Non-pigmented ciliary epithelial cell (primary cell): ENCODE measurements at places on chromosomes 11 and 22.

DNA sequence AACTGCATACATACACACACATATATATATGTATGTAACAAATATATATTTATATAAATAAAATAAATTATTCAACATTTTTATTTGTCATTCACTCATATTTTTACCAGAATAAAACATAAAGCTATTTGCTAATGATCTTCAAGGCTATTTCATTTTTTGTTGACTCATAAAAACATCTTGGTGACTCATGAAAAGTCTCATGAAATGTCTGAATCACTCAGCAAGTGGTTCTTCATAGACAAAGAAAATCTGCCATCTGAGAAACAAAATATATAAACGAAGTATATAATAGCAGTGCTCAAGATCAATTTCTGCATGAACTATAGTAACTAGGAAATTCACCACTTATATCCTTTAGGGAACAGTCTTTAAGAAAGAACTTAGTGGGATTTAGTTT, 764.8 kb upstream of the FAT3 start:
- no peak for DNase-seq

GRCh38 chr22:30947816-30948454, 20.6 kb downstream of the MORC2 start:
- DNase-seq: no peak

- no peak for DNase-seq
These were observed 3.4 kb upstream of the P2RY6 start for GRCh38 chr11:73268671-73269271.

DNA sequence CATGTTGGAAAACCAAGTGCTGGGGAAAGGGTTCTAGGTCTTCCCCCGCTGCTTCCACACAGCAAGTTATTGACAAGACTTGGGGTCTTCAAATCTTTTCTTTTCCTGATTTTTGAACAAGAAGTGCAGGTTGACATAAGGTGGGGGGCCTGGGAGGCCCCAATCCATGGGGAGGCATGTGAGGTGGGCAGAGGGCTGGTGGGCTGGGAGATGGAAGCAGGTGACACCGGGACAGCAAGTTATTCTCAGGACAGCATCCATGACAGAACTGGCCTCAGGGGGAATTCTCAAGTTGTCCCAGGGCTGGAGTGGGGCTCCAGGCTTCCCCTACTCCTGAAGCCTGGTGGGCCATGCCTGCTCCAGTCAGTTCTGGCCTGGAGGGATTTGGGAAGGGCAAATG, 5.5 kb downstream of the FGF19 start:
- DNase-seq: no peak

- no peak for DNase-seq
These were observed 153.9 kb downstream of the TRPC6 start for GRCh38 chr11:101429703-101430540.

GRCh38 chr11:99739464-99740089, 718.8 kb downstream of the CNTN5 start:
- peak; percentile 14 for DNase-seq

DNA sequence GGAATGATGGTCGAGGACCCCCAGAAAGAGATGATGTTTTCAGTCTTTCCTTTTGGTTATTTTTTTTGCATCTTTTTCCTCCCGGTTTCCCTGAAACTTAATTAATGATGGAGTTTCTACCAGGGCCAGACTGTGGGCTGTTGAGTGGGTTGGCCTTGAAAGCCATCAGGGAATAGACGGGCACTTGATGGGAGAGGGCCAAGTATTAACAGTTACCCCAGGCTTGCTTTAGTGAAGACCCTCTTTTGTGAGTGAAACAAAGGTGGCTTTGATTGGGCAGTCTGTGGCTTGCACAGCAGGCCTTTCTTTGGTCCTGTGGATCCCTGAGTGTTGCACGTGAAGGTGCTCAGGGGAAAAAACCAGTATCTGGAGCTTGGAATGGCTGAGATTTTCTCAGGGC, 56.9 kb downstream of the AMOTL1 start:
- DNase-seq: no peak

DNA sequence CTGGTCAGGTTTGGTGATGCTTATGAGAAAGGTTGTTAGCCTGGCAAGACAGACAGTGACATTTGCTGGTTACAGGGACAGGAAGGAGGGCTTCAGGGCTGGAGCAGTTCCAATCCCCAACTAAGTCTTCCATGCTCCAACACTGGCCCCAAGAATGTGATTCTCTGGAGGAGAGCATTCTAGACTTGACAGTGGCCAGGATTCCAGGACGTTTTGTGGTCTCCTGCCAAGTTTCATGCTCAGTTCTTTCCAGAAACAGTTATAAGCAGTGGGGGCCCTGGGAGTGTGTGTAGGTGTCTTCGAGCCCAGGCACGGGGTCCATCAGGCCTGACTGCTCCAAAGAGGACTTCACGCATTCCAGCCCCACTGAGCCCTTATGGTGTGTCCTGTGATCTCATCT, 8.9 kb upstream of the GRK3 start:
- no peak for DNase-seq

DNA sequence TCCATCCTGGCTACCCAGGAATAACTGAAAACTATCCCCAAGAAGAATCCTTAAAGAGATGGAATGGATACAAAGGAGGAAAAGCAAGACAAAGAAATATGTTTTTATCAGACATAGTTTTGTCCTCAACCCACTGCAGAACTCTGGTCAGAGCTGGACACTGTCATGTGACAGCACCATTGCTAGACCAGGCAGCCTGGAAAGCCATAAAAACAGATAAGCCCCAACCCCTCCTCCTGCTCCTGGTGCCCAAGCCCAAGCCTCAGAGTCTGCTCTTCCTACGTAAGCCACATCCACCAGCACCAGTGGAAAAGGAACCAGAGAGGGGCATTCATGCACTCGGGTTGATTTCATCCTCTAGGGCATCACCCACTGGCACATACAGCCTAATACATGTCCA, 116.9 kb downstream of the TRIM29 start:
- DNase-seq: no peak

GRCh38 chr11:36088266-36088972, 144.6 kb downstream of the LDLRAD3 start:
- no peak for DNase-seq

GRCh38 chr22:37082251-37082873, 27.2 kb downstream of the TMPRSS6 start:
- no peak for DNase-seq

GRCh38 chr11:130120045-130120444, 39.5 kb upstream of the ST14 start:
- no peak for DNase-seq

- no peak for DNase-seq
These were observed 16.9 kb upstream of the ALG8 start for GRCh38 chr11:78156127-78156844.

GRCh38 chr11:71387200-71387599, 61.0 kb downstream of the DHCR7 start:
- no peak for DNase-seq

GRCh38 chr22:38788021-38788816, 5.7 kb downstream of the DNAL4 start:
- peak; percentile 83 for DNase-seq

DNA sequence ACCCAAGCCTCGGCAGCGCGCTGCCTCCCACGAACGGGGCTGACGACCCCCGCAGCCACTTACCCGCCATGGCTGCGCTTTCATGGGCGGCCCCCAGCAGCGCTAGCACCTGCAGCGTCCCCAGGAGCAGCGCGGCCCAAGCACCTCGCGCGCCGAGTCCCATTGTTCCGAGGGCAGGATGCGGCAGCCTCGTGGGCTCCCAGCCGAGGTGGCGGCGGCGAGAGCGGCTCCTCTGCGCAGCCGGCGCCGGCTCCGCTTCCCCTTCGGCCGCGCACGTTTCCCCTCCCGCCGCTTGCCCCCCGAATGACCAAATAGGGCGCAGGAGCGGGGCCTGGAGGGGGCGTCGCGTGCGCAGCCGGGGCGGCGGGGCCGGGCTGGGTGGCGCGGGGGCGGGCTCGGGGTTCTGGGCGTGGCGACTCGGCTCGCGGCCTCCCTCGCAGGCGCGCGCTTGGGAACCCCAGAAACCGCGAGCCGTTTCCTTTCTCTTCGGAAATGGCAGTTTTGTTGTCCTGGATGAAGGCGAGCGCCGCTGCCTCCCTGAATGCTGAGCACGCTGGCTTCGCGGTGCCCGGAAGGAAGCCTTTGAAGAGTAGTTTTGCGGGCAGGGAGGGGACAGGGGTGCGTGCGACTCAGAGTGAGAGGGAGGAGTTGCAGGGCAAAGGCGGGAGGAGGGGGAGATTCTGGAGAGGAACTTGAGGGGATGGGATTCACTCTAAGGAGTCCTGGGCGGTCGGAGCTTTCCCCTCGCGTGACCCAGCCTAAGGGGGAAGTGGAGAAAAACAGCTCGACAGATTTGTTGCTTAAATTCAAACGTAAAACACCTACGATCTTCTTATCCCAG, at the start of gene TMEM123:
TMEM123 (minus strand) TSS at position 305 of the 841 bp plus-strand sequence; CDS start at position 163, 142 bp downstream.
- no peak for DNase-seq

- no peak for DNase-seq
These were observed 27.7 kb upstream of the MUC5B start for GRCh38 chr11:1194977-1195681.

GRCh38 chr11:18731949-18732821, 6.2 kb upstream of the IGSF22 start:
- peak; percentile 15 for DNase-seq

DNA sequence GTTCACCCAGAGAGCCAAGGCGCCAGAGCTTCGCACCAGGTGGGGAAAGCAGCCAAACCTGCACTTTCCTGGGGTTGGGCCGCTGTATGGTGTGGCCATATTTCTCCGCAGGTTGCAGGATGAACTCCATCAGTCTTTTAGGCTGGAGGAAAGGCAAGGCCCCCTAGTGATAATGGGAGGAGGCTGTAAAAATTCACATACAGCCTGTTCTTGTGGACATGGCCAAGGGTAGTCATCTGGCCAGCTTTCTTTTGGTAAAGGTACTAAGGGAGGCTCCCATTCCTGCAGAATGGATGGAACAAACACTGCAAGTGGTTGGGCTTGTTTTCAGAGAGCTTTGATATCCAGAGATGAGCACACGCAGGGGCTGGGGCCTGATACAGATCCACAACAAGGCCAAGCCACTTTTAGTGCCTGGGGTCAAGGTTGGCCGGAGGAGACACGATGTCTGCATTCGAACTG, 29.6 kb downstream of the C22orf31 start:
- DNase-seq: no peak
